ENCODE measurements at places on chromosomes 5 and 9. TPM values are rescaled to one million over a fixed set of nuclear protein-coding genes. Genes with fewer than 3 reads are reported as not detected.

FOXD4 gene
- 0.13 TPM for total RNA-seq

DIPK1B gene
- 2.9 TPM for total RNA-seq

PCDHA13 gene
- total RNA-seq: 0.10 TPM

FAM151B gene
- 7.4 TPM for total RNA-seq

PCSK1 gene
- total RNA-seq: 0.30 TPM

SH3GL2 gene
- 0.07 TPM for total RNA-seq

MTAP gene
- 42.2 TPM for total RNA-seq

CDO1 gene
- 10.9 TPM for total RNA-seq

HAVCR2 gene
- 0.33 TPM for total RNA-seq

TCOF1 gene
- total RNA-seq: 17.8 TPM
